ENCODE measurements at places on chromosomes 13 and 19. TPM values are rescaled to one million over a fixed set of nuclear protein-coding genes. Genes with fewer than 3 reads are reported as not detected.

- no peak for DNase-seq
Measured at GRCh38 chr13:32247887-32248286, 67.3 kb downstream of the ZAR1L start.

- DNase-seq = no peak
Measured at GRCh38 chr13:111202745-111203144, 87.6 kb downstream of the ARHGEF7 start.

DNA sequence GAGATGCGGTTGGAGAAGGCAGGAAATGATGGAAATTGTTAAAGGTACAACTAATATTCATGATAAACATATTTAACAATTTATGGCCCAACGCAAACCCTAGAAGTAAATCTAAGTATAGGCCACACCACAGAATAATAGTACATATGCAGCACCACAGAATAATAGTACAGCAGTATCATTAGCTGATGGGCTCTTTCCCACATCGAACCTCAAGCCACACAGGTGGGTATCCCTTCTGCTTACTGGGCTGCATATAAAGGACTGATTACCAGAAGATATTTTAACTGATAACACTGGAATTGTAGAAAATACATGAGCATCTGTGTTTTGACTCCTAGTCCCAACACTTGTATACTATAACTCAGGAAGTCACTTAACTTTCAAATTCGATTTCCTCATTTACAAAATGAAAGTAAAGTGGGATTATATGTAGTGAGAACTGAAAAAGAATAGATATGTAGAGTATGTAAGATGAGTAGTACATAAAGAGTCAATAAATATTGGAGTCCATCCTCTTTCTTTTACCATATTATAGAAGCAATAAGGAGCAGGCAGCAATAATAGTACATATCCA, 91.5 kb downstream of the TSC22D1 start:
- no peak for DNase-seq

The VAV1 gene
- total RNA-seq = 3.6 TPM

The ZNF8 gene
- 6.1 TPM for total RNA-seq

- peak; percentile 87 for DNase-seq
Measured at GRCh38 chr19:13002166-13002898, 7.1 kb downstream of the NFIX start.

DNA sequence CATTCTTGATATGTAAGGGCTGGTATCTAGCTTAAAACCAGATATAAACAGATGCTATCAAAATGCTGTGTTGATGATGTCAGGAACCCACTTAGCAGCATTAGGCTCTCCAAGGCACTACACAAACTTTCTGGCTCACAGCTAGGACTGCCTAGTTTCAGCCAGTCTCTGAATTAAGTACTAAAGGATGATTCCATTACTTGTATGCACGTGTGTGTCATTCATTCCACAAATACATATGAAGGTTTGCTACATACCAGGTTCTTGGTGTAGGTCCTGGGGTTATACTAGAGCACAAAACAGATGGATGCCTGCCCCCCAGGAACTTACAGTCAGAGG, 151.5 kb downstream of the RGCC start:
- no peak for DNase-seq

All from prostate gland (tissue), 2 donors.